Anterior cingulate cortex (tissue), 58 donors: ENCODE measurements at places on chromosomes 12 and 14.

DNA sequence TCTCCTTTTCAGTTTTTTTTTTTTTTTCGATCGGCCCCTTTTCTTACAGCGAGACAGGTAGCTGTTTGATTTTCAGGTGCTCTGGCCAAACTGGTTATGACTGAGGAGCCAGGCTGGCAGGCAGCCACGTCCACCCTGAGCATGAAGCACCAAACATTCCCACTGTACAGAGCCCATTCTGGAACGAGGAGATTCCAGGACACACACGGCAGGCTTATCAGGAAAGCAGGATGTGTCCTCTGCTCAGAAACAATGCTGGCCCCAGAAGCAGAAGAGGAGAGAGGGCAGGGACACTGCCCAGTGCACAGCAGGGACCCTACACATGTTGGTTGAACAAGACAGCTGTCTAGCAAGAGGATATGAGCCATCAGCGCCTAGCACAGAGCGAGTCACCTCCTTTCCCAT is 3.7 kb upstream of the KRT2 start:
- DNase-seq, result no peak

DNA sequence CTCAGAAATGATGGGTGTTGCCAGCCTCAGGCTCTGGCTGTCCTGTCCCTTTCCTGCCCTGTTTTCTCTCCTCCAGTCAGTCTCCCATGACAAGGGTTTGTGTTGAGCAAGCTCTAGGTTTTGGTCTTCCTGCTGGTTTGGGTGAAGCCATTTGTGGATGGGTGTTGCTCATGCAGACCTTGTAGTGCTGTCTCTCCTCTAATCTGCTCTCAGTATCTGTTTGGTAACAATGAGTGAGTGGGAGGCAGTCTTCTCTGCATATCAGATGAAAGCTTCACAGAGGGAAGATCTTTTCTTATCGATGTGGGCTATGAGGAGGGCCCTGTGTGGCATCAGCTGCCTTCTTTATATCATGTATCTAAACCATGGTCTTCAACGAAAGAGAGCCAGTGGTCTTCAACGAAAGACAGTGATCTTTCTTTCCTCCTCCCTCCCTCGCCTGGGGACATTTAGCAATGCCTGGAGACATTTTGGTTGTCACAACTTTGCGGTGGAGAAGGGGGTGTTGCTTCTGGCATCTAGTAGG is 3.6 kb downstream of the CMA1 start:
- DNase-seq, result no peak

DNA sequence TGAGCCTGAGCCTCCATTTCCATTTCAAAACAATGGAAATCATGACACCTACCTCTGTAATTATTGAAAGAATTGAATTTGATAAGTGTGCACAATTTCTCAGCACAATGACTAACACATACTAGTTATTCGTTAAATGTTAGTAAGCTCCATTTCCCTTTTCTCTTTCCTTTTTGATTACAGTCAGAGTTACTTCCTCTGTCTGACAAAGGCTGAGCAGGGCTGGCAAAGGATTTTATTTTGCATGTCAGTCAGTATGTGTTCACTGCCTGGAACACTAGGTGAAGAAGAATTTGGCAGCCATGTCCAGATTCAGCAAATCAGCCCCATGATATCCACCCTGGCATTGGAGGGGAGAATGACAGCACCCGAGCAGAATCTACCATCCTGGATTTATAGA is 12.2 kb upstream of the RHOJ start:
- no peak for DNase-seq

GRCh38 chr14:57486767-57487379 is 6.8 kb downstream of the CCDC198 start:
- no peak for DNase-seq

DNA sequence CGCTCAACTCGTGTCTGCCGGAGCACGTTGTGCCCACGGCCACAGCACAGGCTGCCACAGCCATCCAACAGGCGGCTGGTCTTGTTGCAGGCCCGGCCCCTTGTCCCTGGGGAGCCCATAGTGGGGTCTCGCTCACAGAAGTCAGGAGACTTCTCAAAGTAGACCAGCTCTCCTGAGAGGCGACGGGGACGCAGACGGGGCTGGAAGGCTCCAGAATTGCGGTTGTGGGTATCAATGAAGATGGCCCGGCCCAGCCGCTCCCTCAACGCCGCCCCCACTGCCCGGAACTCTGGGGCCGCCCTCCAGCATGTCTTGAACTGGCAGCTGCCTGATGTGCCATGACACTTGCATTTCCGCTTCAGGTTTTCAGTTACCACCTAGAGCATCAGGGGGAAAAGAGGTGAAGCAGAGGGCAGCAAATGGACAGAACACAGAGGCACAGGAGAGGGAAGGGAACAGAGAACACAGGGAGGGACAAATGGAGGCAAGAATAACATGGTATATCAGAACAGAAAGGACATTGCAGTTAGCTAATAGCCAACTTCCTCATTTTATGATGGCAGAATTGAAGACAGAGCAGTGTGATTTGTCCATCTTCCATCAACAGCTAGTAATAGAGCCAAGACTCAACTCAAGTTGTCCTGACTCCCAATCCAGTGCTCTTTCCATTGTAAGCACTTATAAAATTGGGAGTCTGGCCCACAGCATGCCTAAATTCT is 5.2 kb downstream of the WNT10B start:
- DNase-seq, result no peak

GRCh38 chr14:91925001-91925726 is 22.3 kb downstream of the FBLN5 start:
- no peak for DNase-seq

DNA sequence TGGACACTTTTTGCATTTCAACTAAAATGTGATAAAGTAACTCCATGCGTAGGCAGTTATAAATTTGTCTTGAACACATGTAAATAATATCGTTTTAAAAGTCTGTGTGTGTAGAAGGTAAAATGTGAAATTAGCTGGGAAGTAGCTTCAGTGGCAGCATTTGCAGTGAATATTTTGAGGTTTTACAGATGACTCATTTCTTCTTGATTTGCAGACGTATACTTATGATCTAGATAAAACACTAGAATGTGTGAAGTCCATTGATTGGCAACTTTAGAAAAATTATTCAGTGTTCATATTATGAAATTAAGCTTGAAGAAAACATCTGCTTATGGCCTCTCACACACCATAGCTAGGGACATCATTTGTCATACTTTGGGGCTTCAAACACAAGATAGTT is 788.6 kb upstream of the NOVA1 start:
- no peak for DNase-seq

DNA sequence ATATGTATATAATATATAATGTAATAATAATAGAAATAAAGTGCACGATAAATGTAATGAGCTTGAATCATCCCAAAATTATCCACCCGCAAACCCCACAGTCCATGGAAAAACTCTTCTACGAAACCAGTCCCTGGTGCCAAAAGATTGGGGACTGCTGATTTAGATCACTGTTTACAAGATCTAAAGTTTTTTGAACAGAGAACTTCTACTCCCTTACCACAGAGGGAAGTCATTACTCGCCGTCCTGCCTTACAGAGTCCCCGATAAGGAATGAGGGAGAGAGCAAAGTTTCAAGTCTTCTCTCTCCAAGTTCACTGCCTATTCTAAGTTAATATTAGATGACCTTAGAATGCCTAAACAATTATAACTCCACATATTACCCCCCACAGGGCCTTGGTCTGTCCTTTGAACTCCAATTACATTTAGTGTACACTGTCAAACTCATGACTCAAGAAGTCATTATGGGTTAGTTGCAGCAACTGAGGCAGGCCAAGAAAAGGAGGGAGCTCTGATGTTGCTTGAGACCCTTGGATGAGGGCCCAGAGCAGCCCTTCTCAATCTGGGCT is 21.8 kb upstream of the DHRS4 start:
- no peak for DNase-seq

- no peak for DNase-seq
Observed at GRCh38 chr12:31759632-31760459, 31.0 kb upstream of the AMN1 start.

- no peak for DNase-seq
Observed at GRCh38 chr14:74571441-74571841, 40.6 kb downstream of the LTBP2 start.

GRCh38 chr12:52235001-52235764 is 2.1 kb downstream of the KRT7 start:
- DNase-seq, result no peak

DNA sequence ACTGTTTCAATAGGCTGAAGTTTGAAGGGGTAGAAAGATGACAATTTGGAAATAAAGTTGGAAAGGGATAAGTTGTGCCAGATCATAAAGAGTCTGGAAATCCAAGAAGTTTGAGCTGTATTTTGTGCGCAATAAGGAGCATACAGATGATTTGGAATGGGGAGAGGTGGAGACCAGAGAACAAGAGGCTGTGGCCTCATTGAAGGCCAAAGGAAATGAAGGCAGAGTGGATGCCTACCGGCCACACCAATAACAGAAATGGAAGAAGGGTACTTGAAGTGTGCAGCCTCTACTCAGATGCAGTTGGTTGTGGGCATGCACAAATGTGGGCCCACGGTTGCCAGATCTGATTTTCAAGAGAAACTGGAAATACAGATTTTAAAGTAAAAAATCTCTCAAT is 2.4 kb downstream of the IFT81 start:
- no peak for DNase-seq

DNA sequence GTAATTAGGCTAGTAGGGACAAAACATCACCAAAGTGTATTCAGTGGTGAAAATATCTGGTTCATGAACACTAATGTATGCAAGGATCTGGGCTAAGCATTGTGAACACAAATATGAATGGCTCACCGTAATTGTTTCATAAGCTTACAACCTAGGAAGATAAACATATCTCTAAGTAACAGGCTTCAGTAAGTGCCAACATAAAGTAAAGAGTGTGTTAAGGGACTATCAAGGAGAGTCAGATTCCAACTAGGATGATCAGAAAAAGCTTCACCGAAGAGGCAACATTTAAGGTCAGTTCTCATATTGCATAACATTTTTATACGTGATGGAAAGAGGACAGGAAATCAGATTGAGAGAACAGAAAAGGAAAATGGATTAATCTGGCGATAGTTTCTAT is 29.4 kb downstream of the ABCC9 start:
- DNase-seq, result no peak

DNA sequence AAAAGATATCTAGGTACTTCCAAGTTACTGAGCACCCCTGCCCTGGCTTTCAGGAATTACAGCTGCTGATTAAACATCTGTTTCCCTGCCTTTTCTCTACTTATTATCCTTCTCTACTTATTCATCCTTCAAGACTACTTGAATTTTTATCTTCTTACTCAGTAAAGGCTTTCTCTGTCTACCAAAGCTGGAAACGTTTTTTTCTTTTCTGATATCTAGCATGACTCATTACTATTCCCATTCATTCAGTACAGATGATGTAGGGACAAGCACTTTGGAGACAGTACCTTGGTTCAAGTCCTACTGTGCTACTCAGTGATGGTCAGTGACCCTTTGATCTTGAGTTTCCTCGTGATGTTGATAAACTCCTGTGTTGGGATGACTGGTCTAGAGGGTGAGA is 848.7 kb downstream of the NRXN3 start:
- no peak for DNase-seq

DNA sequence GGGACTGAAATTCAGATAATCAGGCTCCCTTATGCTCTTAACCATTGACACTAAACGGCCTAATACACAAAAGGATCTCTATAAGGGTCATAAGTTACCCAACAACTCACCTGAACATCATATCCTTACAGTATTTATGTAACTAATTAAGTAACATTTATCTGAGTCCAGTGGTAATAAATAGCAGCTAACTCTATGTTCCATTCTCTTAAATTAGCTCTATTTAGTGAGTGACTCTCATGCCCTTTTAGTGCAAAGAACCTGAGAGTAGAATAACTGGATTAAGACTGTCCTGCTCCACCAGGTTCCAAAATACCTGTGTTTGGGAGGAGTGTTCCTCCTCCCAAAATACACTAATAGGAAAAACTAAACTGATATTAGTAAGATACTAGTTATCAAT is 9.8 kb downstream of the SCAF11 start:
- DNase-seq, result no peak

GRCh38 chr12:103901518-103902173 is 28.6 kb upstream of the HSP90B1 start:
- no peak for DNase-seq

DNA sequence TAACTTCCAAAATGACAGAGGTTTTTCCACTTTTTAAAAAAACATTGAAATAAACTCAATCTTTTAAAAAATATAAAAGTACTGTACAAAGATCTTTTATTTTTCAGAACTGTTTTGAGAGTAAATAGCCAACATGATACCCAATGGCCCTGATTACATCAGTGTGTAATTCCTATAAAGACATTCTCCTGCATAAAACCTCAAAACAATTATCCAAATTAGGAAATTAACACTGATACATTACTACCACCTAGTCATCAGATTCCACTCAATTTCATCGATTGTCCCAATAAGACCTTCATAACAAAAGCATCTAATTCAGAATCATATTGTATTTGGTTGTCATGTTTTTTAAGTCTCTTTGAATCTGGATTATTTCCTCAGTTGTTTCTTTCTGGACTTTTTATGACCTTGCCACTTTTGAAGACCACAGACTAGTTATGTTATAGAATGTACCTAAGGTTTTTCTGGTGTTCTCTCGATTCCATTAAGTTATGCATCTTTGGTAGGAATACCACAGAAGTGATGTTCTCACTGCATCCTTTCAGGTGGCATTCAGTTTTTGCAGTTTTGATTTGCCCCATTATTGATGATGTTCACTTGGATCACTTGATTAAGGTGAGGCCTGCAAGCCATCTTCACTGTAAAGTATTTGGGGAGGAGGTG is 4.0 kb upstream of the YEATS4 start:
- no peak for DNase-seq

- DNase-seq, result no peak
Observed at GRCh38 chr12:99392091-99392850, 255.3 kb upstream of the GARIN6 start.

- DNase-seq, result no peak
Observed at GRCh38 chr14:22671622-22672021, 27.5 kb upstream of the OR6J1 start.

DNA sequence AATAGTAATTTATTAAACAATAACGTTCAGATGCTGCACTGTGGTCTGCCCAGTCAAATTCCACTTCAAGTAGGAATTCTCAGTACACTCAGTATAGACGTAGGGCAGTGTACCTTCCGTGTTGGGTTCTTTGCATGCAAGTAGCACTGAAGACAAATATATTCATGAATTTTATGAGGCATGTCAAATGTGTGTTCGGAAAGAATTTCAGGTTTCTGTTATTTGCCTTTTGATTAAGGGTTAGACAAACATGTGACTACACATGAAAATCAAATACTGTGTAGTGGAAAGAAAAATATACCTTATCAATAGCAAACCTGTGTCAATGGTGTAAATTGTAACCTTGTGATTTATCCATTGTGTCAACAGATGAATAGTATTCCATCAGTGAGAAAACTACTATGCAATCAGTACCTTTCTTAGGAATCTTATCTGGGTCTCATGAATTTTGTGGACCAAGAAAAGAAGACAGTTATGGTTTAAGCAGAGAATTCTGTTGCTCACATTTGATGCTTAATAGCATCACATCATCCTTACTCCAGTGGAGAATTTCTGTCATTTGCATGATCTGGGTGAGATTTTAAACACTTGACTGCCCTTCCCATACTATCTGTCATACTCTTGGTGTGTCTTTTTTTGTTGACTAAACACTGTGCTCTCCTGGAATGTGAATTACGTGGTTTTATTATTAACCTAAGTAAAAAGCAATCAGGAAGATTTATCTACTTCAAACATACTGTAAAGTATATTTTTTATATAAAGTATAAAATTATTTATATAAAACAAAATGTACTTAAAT is 13.3 kb downstream of the TMEM260 start:
- DNase-seq, result no peak

- DNase-seq, result no peak
Observed at GRCh38 chr14:74616507-74616906, 4.5 kb upstream of the LTBP2 start.

- DNase-seq, result no peak
Observed at GRCh38 chr12:53045696-53046045, 4.2 kb upstream of the TNS2 start.
